NCI-H1694 treated with DMSO at 0.1 percent for 48 hours (cell line): ENCODE measurements at places on chromosomes 5 and 9.

- DNase-seq = peak; percentile 34
Observed at GRCh38 chr5:139658928-139659667, 10.9 kb downstream of the CXXC5 start.

DNA sequence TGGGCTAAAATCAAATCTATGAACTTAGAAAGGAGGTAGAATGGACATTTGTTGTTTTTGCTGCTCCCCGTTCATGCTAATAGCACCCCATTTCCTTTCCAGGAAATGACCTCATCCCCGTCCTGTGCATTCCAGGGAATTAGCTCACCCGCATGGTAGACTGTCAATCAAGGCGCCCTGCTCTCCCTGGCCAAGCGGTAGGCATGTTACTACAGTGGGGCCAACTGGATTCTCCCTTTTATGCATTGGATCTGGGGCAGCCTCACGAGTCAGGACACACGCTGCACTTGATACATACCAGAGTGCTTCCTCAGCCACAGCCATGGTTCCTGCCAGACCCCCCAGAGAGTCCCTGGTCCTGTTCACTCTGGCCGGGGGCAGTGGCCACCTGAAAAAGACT, 111.0 kb upstream of the PTCH1 start:
- DNase-seq = no peak

GRCh38 chr5:175745210-175745609, 87.3 kb downstream of the HRH2 start:
- no peak for DNase-seq

DNA sequence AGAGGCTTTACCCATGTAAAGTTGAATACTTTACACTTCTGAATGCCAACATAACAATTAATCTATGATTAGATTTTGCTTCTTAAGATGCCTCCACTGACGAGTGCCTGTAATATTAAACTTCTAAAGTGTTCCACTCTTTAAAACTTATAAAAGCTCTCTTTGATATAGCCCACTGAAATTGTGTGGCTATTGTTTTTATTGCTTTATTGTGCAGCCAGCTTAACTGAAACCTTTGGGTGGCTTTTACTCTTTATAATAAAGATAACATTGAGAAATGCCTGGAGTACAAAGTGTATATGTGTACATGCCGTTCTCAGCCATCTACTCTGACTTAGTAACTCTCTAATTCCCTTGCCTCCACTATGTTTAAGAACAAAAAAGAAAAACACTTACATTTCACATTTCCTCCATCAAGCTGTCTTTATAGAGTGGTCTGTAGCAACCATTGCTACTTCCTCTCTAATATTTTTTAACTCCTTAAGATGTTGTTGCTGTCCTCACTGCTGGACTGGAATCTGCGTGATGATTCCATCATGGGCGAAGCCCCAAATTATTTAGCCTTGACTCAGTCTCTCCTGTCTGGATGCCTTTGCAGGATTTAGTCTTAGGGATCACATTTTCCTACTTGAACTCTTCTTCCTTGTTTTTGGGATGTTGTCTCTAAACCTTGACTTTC, 9.1 kb downstream of the PIK3R1 start:
- DNase-seq = no peak
